ENCODE measurements at places on chromosomes 4 and X.

- no peak for DNase-seq
Measured at GRCh38 chr4:180913750-180914149, 1329.5 kb upstream of the TENM3 start.

- DNase-seq, result no peak
Measured at GRCh38 chr4:88859191-88859812, 161.7 kb upstream of the NAP1L5 start.

- DNase-seq, result no peak
Measured at GRCh38 chr4:82247629-82248028, 126.2 kb downstream of the HNRNPD start.

DNA sequence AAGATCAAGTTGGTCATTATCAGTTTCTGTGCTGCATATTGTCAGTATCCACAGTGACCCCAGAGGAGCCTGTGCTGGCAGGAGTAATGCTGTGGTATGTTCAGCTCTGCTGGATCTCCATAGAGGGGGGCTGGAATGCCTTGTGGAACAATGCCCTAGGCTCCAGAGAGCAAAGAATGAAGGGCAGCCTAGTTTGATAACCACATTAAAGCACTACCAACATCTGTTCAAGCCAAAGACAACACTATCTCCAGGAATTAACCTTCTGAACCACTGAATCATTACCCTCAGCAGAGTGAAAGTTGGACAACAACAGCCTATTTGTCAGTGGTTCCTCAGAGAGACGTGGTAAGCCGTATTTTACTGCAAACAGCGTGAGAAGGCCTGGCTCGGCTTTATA, 192.3 kb upstream of the CXorf66 start:
- no peak for DNase-seq

DNA sequence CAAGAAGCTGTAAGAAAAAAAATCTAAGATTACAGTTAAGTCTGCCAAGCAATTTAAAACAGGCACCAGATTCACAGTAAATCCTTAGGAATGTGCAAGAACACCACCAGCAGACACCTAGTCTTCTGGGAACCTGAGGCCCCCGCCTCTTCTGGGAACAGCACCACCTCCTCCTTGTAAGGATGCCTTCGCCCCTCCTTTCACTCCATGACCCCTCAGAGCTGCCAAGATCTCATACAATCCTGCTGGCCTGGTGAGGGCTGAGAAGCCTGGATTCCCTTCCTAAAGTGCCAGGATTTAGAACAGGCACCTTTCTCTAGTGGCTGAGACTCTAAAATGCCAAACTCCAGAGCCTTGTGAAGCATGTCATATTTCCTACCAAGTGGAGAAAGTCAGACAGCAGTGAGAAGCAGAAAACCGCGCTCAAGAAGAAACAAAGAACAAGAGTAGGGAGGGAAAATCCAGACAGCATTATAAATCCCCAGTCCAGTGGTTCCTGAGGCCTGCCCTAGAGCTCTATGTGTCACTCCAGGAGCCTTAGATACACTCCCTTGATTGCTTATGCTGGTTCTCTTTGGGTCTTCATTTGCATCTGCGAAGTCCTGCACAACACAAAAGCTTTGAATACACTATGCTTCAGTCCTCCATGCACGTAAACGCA, 166.4 kb downstream of the TSPAN5 start:
- no peak for DNase-seq

GRCh38 chrX:56974408-56974807, 20.9 kb downstream of the SPIN3 start:
- DNase-seq, result no peak

- no peak for DNase-seq
Measured at GRCh38 chr4:6634746-6635145, 5.7 kb upstream of the MRFAP1 start.

- peak; percentile 28 for DNase-seq
Measured at GRCh38 chrX:80808881-80809411, 731 bp downstream of the BRWD3 start.

DNA sequence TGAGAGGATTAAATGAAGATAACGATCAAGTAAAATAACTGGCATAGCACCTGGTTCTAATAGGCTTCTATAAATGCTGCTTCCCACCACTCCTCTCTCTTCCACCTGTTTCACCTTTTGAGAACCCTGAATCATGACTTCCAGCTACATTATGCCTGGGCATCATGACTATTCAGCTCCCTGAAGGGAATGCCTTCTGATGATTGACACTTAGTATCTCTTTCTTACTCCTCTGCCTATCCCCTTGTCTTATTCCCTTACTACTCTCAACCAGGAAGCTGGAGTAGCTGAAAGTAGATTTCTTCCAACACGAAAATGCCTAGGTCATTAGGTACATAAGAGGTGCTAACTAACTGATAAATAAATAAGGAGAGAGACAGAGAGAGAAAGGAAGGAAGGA, 24.7 kb upstream of the CXCL8 start:
- no peak for DNase-seq

GRCh38 chr4:70496231-70496630, 22.1 kb upstream of the AMTN start:
- DNase-seq, result no peak

- DNase-seq, result no peak
Measured at GRCh38 chr4:67933038-67933437, 30.3 kb downstream of the TMPRSS11A start.

DNA sequence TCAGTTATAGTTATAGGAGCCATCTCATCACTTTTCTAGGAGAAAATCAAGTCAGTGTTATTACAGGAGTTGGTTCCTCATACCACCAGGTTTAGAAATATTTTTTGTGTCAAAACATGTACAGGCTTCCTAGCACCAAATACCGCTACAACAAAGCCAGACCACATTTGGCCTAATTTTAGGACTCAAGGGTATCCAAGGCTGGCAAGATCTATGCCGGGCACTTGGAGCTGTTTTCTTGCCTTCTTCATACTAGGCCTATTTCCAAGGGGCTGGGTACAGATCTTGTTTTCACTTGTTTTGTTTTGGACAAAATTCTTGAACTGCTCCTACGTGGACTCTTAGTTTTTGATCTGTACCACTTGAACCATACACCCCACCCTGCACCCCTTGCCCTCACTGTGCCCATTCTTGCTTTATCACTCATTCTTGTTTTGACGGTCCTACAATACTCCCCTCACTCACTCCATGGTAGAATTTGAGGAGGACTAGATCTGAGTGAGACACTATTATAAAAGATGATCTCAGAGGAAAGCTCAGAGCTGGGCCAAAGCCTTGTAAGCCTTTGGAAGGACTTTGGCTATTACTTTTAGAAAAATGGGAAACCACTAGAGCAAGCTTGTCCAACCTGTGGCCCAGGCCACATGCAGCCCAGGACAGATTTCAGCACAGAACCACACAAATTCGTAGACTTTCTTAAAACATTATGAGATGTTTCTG, 17.7 kb upstream of the TMEM144 start:
- DNase-seq, result no peak

DNA sequence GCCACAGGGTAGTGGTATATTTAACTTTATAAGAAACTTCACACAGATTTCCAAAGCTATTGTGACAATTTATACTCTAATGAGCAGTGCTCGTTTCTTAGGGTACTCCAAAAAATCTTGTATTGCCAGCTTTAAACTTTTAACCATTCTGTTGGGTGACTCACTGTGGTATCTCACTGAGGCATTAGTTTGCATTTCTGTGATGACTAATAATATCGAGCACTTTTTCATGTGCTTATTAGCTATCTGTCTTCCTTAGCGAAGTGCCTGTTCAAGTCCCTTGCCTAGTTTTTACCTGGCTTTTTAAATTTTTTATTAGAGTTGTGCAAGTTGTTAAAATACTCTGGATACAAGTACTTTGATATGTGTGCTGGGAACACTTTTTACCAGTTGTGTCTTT, 5.5 kb downstream of the PNMA3 start:
- DNase-seq, result no peak

- DNase-seq, result no peak
Measured at GRCh38 chr4:41072021-41072777, 142.1 kb downstream of the APBB2 start.

DNA sequence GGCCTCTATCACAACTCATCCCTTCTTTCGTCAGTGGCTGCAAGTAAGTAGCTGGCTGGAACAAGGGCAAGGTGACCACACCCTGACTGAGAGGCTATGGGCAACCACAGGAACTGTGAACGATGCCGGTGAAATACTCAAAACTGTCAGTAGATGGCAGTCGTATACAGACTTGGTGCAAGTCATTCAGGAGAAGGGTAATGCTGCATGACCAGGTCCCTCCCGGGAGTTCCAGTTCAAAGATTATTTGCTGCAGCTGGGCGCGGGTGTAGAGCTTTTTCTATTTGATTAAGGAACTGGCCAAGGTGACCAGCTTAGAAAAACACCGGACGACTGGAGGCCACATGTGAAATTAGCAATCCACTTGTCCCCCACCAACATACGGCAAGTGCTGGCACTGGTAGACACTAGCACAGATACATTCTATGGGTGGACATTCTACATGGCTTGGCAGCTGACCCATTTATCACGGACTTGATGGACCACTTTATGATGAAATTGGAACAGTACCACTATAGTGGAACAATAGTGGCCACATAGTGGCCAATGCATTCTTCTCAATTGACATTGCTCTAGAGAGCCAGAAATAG, 726.6 kb downstream of the TRAM1L1 start:
- peak; percentile 3 for DNase-seq

DNA sequence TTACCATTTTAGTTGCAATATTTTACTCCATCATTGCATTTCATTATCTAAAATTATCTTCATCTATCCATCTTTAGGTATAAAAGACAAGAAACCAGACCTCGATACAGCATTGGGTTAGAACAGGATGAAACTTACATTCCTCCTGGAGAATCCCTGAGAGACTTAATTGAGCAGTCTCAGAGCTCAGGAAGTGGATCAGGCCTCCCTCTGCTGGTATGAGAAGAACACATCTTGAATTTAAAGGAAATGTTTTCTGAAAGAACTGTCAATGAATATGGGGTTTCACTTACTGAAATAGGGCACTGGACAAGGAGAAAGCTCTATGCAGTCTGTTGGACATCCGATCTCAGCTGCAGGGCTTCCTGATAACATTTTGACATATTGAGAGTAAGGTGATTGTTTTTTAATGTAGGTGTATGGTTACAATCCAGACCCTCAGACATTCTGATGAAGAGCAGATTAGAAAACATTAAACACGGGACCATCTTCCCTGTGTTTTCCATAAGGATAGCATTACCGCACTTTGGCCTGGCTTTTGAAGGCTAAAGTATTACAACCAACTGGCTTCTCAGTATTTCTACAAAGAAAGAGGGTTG, 367.2 kb downstream of the BMPR1B start:
- no peak for DNase-seq

- no peak for DNase-seq
Measured at GRCh38 chr4:105236916-105237311, 90.2 kb downstream of the TET2 start.

DNA sequence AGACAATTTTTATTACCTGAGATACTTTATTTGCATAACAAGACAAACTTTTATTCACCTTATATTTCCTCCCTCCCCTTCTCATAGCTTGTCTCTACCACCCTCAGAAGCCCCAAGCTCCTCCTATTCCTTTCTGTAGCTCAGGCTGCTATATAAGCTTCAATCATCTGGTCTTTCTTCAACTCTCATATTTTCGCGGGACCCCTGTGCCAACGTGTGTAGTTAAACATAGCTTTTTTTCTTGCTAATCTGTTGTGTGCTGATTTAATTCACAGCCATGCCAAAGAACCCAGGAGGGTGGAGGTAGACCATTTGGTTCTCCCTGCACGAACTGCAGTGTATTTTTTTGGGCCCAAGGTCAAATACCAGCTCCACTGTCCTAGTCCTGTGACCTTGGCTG, 21.1 kb upstream of the CD38 start:
- DNase-seq, result no peak

GRCh38 chrX:129239371-129239770, 283.9 kb downstream of the SMARCA1 start:
- no peak for DNase-seq

DNA sequence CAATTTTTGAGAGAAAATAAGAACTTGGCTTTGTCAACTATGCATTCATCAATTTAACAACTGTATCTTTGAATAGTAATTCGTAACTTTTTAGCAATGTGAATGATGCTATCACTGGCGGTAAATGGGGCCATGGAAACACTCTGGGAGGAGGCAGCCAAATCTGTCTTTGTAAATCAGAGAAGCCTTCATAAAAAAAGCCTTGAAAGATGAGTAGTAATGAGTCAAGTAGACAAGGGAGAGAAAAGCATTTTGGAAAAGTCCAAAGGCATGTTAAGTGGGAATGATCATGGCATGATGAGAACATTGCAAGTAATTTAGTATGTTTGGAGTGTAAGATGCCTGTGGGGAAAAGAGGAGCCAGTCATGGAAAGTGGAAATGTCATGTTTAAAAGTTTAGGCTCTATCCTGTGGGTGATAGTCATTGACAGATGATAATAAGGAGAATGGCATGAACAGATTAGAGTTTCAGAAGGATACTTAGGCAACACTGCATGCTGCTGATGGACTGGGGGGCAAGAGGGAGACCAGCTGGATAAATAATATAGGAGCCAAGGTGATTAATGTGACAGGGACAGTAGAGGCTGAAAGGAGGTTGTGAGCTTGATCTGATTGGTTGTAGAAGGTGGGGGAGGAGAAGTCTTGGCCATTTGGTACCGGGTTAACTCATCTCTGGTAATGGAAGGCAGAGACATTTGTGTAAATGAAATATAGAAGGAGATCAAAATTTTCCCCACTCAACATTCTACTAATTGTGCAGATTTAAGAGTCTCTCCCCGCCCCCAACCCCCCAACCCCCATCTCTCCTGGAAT, 16.3 kb downstream of the SPRY1 start:
- no peak for DNase-seq

- DNase-seq, result peak; percentile 84
Measured at GRCh38 chrX:135974279-135974856, 580 bp upstream of the MMGT1 start.

- no peak for DNase-seq
Measured at GRCh38 chr4:110586131-110586850, 36.6 kb downstream of the PITX2 start.

DNA sequence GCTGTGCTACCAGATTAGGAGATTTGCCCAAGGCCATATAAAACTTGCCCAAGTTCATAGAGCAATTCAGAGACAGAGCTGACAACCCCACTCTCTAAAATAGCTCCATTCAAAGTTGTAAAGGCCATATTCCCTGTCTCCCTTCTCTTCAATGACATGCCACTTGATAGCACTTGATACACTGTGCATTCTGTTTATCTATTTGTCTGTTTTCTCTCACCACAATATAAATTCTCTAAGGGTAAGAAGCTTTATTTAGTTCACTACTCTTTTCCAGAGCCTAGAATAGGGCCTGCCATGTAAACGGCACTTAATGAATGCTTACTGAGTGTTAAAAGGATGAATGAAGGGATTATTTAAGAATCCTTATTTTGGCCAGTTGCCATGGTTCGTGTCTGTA, 24.1 kb upstream of the MAP9 start:
- no peak for DNase-seq

DNA sequence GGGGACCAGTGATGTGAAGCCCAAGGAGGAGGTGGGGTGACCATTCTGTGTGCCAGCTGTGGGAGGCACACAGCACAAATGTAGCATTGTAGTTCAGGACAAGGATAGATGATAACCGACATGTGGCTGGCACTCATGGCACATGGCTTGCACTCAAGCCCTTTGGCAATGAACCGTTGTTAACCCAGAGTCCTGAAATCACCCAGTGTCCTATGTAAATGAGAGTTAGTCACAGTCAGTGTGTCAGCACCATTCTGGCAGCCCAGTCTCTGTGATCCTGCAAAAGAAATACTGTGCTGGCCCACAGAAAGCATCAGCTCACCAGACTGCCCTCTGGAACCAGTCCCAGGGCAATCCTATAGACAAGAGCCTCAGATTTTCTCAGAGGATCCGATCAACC, 339.3 kb downstream of the MID1IP1 start:
- DNase-seq, result no peak

GRCh38 chr4:113739197-113739596, 22.3 kb downstream of the CAMK2D start:
- DNase-seq, result no peak

Data from CD4-positive, alpha-beta T cell treated with Interleukin-6 at 100 ng/mL for 8 hours (primary cell).